Transverse colon (tissue), 4 donors: ENCODE measurements at places on chromosomes 1 and 21. TPM values are rescaled to one million over a fixed set of nuclear protein-coding genes. Genes with fewer than 3 reads are reported as not detected.

Gene CHRM3
- total RNA-seq = 23.1 TPM

DNA sequence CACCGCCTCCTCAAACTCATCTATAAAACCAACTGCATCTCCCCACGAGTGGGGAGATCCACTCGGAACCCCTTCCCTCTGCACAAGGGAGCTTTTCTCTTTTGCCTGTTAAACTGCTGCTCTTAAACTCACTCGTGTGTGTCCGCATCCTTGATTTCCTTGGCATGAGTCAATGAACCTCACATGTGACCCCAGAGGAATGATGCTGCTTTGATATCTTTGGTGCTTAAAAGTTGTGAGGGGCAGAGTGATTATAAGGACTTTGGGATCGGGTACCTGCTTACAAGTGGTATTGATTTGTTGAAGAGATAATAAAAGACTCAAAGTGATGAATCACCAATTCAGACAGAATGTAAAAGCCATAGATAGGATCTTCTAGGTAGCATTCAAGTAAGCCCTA is 125.3 kb downstream of the GREM2 start:
- no peak for DNase-seq

- DNase-seq = no peak
Observed at GRCh38 chr1:64775113-64775512, 30.2 kb downstream of the RAVER2 start.

- DNase-seq = no peak
Observed at GRCh38 chr1:176626572-176627061, 163.6 kb downstream of the PAPPA2 start.

GRCh38 chr1:2519729-2520128 is 6.7 kb downstream of the PANK4 start:
- no peak for DNase-seq

Gene DAB1
- not detected for total RNA-seq

DNA sequence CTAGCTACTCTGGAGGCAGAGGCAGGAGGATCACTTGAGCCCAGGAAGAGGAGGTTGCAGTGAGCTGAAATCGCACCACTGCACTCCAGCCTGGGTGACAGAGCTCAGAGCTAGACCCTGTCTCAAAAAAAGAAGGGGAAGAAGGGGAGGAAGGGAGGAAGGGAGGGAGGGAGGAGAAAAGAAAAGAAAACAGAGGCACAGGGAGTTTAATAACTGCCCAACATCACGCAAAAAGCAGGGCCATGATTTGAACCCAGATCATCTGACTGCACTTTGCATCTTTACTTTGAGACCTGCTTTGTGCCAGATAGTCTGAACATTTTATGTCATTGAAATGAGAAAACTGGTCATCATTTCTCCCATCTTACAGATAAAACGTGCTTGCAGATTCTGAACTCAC is 2.0 kb downstream of the LURAP1 start:
- DNase-seq = no peak

Gene PROK1
- total RNA-seq = not detected

Gene GBP1
- total RNA-seq = 50.2 TPM

DNA sequence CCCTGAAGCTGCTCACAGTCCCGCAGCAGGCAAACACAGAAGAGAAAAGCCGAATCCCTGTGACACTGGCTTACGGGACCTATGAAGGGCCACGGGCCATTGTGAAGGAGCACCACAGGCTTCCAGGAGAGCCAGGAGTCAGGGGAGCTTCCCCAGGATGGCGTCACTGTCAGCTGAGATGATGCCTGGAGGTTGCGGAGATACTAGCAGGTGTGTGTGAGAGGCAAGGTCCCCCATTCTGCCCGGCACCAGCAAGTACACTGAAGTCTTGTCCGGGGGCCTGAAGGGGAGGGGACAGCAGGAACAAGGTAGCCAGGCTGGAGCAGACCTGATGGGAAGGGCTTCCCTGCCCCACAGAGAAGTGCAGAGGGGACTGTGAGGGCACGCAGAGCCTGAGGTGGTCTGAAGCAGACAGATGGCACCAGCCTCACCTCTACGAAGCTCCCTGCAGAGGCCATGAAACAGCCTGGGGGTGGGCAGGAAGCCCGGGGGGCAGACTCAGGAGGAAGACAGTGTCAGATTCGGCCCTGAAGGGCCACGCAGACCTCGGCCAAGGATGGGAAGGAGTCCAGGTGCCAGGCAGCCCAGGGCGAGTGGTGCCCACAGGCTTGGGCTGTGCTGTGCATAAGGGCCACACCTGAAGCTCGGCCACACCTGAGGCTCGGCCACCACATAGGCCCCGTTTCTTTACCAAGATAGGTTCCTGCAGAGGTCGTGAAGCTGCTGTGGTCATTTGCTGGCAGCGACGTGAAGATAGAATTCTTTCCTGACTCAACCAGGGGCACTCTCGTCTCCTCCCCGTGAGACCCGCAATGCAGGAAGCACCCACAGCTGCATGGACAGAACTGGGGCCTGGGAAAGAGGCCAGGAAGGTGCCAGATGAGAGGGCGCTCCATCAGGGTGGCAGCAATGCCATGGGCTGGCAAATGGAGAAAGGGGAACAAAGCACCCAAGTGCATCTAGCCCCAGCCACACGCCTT is 10.1 kb downstream of the TCP10L start:
- DNase-seq = no peak

Gene PARS2
- 9.1 TPM for total RNA-seq

GRCh38 chr1:5151511-5151910 is 497.1 kb downstream of the AJAP1 start:
- no peak for DNase-seq

DNA sequence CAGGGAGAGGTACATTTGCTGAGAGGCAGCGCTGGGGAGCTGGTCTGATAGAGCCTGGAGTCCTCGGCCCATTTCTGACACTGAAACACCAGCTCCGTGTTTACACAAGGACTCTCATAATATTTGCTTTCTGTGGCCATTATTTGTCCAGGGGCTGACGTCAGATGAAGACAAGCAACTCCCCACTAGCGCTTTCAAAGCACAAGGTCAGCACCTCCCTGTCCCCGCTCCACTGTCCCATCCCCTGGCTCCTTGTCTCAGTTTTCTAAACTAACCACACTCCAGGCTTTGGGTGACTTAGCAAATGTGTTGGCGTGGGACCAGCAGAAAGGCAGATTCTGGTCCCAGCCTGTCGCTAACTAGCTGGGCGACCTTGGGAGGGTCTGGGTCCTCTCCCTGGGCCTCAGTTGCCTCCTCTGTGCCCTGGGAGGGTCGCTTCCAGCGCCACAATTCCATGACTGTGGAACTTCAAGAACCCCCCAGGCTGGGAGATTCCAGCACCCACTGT is 37.4 kb upstream of the ZBTB40 start:
- DNase-seq = peak; percentile 33

GRCh38 chr1:218525031-218525430 is 179.9 kb downstream of the TGFB2 start:
- DNase-seq = no peak

DNA sequence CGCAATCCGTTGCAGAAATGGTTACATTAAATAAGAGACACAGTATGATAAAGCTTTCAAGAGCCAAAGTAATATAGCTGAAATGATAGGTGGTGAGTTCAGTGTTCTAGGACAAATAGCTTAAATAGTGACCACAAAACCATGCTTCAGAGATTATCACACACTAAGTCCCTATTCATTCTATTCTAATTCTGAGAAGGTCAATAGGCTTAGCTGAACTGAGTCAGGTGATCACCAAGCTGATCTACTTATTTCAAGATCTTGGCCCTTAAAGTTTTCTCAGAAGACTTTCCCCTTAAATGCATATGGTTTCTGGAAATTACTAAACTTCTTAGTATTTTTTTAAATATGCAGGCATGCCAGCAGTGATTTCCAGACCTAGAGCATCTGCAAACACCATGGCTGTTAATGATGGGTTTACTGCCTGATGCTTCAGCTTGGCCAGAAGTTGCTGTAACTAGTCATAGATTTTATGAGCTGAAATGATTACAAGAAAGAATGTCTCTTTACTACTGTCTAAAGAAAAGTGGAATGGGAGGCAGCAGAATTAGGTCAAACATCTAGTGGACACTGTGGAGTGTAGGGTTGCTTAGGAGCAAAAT is 242.9 kb downstream of the ST6GALNAC3 start:
- DNase-seq = no peak

GRCh38 chr1:109040989-109041620 is 797 bp downstream of the WDR47 start:
- peak; percentile 21 for DNase-seq

GRCh38 chr1:27569088-27569460 is 34.9 kb downstream of the AHDC1 start:
- DNase-seq = no peak

- DNase-seq = no peak
Observed at GRCh38 chr1:98110674-98111073, 189.8 kb upstream of the DPYD start.

GRCh38 chr1:145858238-145858900 is 512 bp downstream of the PIAS3 start:
- peak; percentile 75 for DNase-seq

Gene KLHL17
- total RNA-seq = 10.8 TPM

DNA sequence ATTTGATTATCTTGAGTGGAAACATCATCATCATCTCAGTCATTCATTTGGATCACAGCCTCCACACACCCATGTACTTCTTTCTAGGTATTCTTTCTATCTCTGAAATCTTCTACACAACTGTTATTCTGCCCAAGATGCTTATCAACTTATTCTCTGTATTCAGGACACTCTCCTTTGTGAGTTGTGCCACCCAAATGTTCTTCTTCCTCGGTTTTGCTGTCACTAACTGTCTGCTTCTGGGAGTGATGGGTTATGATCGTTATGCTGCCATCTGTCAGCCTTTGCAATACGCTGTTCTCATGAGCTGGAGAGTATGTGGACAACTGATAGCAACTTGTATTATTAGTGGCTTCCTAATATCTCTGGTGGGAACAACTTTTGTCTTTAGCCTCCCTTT is 19.3 kb downstream of the OR10R2 start:
- no peak for DNase-seq

Gene SPATA21
- not detected for total RNA-seq

- DNase-seq = no peak
Observed at GRCh38 chr1:35319988-35320713, 51.6 kb downstream of the ZMYM4 start.

- DNase-seq = no peak
Observed at GRCh38 chr1:67290236-67290635, 17.4 kb upstream of the IL12RB2 start.

- DNase-seq = no peak
Observed at GRCh38 chr1:1872329-1872994, 18.4 kb downstream of the GNB1 start.

- no peak for DNase-seq
Observed at GRCh38 chr1:221708076-221708571, 33.8 kb downstream of the DUSP10 start.

Gene GNAT2
- total RNA-seq = not detected
